ENCODE measurements at places on chromosomes 7 and 10. TPM values are rescaled to one million over a fixed set of nuclear protein-coding genes. Genes with fewer than 3 reads are reported as not detected.

BTRC gene
- total RNA-seq = 8.9 TPM

DNAJC12 gene
- 49.6 TPM for total RNA-seq

ZPBP gene
- not detected for total RNA-seq

HTR5A gene
- total RNA-seq = not detected

ACSM6 gene
- total RNA-seq = not detected
